MCF 10A (cell line): ENCODE measurements at places on chromosomes 4 and X. TPM values are rescaled to one million over a fixed set of nuclear protein-coding genes. Genes with fewer than 3 reads are reported as not detected.

TEX13D gene
- total RNA-seq: not detected in 2 replicates

GRCh38 chr4:145823743-145824142, 114.9 kb downstream of the ZNF827 start:
- no peak overlapping the region for H3K27ac ChIP-seq
- H3K27me3 ChIP-seq: no peaks in the 10 kb centered on the region
- no peaks in the 10 kb centered on the region for H3K4me1 ChIP-seq
- no peak for DNase-seq
- peaks cover 12% of the 10 kb centered on the region for H3K36me3 ChIP-seq
- H3K4me3 ChIP-seq: no peak overlapping the region

DNA sequence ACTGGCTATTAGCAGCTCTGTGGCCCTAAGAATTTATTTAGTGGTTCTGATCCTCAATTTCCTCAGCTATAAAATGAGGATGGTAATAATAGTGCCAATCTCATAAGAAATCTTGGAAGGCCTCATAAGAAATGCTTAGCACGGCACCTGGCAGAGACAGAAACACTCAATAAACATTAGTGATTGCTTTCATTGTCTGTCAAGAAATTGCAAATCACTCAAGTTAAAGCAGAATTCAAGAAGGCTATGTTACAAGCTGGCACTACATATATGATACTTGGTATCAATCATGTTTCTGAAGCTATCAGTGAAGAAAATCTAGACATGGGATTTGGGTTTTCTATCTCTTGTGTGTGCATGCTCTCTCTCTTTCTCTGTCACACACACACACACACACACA, 267.7 kb upstream of the KCNIP4 start:
- DNase-seq: no peak
- H3K27me3 ChIP-seq: no peaks in the 10 kb centered on the region
- H3K4me1 ChIP-seq: no peaks in the 10 kb centered on the region
- H3K36me3 ChIP-seq: no peaks in the 10 kb centered on the region

PRICKLE3 gene
- 14.5 and 15.7 TPM in 2 replicates for total RNA-seq

ARFIP1 gene
- 26.7 and 35.5 TPM in 2 replicates for total RNA-seq

PPP1R2C gene
- total RNA-seq: not detected in 2 replicates

DNA sequence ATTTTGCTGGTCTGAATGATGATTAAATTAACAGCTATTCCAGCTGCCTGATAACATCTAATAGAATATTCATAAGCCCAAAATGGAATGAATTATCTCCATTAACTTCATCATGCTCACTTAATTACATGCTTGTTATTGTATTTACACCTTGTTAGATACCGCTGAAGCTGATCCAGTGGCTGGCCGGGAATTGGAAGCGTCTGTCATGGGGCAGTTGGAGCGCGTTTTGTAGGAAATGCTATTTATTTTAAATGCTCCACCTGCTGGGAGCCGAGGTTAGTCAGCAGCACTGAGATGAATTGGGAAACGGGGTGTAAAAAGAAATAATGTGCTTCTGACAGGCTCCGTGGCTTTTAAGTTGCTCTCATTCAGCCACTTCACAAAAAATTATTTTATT, 25.2 kb downstream of the ARX start:
- no peaks in the 10 kb centered on the region for H3K4me1 ChIP-seq
- no peak overlapping the region for H3K4me3 ChIP-seq
- DNase-seq: no peak
- no peak overlapping the region for H3K27ac ChIP-seq

DNA sequence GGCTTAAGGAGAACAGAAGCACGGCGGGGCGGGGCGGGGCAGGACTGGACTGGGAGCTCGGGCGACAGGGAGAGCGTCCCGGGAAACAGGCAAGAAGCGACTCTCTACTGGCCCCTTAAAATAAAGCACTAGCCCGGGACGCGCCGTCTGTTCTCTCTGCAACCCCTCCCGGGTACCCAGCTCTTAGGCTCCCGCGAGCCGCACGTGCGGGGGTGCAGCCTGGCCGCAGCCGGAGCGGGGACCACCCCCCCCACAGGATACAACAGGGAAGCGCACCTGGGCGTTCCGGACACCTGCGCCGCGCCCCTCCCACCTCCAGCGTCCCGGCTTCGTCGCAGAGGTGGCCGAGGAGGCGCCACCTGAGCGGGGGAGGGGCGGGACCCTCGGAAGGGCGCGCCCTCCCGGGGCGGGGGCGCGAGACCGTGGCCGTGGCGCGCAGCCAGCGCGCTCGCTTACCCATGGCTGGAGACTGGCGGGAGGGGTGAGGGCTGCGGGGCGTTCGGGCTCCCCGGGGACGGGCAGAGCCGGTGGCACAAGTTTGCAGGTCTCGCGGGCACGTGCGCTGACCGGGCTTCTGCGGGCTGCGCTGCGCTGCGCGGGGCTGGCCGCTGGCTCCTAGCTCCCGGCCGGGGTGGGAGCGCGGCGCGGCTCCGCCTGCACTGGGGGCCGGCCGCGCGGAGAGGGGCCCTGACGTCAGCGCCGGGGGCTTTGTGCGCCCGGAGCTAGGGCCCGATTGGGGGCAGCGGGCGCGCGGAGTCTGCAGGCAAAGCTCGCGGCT, 91.5 kb downstream of the GEMIN8 start:
- DNase-seq: peak; percentile 40
- no peaks in the 10 kb centered on the region for H3K36me3 ChIP-seq

GRCh38 chr4:120927801-120928409, 5.4 kb upstream of the PRDM5 start:
- no peak for DNase-seq
- no peaks in the 10 kb centered on the region for H3K36me3 ChIP-seq
- no peak overlapping the region for H3K27ac ChIP-seq
- H3K4me1 ChIP-seq: no peaks in the 10 kb centered on the region

- H3K4me1 ChIP-seq: no peaks in the 10 kb centered on the region
- H3K4me3 ChIP-seq: no peak within 1 kb of the TSS
- peaks cover 6% of the 10 kb centered on the region for H3K36me3 ChIP-seq
Observed at GRCh38 chrX:71111141-71111843, at the start of gene IL2RG. Gene IL2RG (minus strand): TSS chrX:71111577. CDS start chrX:71111539, 38 bp downstream.

DNA sequence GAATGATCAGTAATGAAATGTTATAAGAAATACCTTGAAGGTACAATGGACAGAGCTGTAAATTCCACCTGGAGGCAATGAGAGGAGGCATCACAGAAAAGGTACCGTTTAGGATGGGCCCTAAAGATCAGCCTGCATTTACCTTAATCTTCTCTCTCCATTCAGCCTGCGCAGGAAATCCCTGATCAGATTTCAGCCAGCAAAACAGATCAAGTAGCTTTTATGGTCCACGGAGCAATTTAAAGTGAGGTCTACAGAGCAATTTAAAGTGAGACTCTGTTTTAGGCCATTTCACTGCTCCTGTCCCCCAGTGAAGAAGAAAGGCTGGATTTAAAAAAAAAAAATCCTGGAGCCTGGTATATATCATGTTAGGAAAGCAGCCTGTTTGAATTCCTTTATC, 195.1 kb upstream of the VCX start:
- no peak for DNase-seq
- H3K27me3 ChIP-seq: no peaks in the 10 kb centered on the region
- no peak overlapping the region for H3K27ac ChIP-seq
- no peaks in the 10 kb centered on the region for H3K4me1 ChIP-seq
- no peak overlapping the region for H3K4me3 ChIP-seq

YY2 gene
- 2.9 and 3.4 TPM in 2 replicates for total RNA-seq

DCAF12L1 gene
- total RNA-seq: not detected in 2 replicates

- no peaks in the 10 kb centered on the region for H3K4me1 ChIP-seq
- H3K4me3 ChIP-seq: no peak overlapping the region
- peak; percentile 60 for DNase-seq
Observed at GRCh38 chrX:119118780-119119395, 8.7 kb downstream of the KIAA1210 start.

DNA sequence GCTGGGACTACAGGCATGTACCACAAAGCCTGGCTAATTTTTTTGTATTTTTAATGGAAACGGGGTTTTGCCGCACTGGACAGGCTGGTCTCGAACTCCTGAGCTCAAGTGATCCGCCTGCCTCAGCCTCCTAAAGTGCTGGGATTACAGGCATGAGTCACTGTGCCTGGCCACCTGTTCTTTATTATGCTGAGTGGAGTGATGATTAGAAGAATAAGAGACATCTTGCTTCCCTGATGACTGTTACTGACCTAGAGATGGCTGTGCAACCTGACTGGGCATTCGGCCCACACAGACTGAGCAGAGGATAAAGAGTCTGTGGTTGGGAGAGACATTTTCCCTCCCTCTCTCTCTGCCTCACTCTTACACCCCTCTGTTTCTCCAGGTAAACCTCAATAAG, 56.7 kb downstream of the SPINK2 start:
- no peak overlapping the region for H3K4me3 ChIP-seq
- H3K27ac ChIP-seq: peak overlapping the region; percentile 49
- peak; percentile 31 for DNase-seq

GRCh38 chr4:1604706-1605205, 79.4 kb downstream of the FAM53A start:
- H3K4me1 ChIP-seq: peaks cover 19% of the 10 kb centered on the region
- H3K4me3 ChIP-seq: no peak overlapping the region
- H3K27ac ChIP-seq: no peak overlapping the region

FAM9C gene
- not detected in 2 replicates for total RNA-seq

- H3K27ac ChIP-seq: peak overlapping the region; percentile 55
- H3K27me3 ChIP-seq: no peaks in the 10 kb centered on the region
- no peaks in the 10 kb centered on the region for H3K36me3 ChIP-seq
- no peak overlapping the region for H3K4me3 ChIP-seq
- peaks cover 9% of the 10 kb centered on the region for H3K4me1 ChIP-seq
Observed at GRCh38 chr4:118909173-118909956, 20.7 kb downstream of the SYNPO2 start.

DNA sequence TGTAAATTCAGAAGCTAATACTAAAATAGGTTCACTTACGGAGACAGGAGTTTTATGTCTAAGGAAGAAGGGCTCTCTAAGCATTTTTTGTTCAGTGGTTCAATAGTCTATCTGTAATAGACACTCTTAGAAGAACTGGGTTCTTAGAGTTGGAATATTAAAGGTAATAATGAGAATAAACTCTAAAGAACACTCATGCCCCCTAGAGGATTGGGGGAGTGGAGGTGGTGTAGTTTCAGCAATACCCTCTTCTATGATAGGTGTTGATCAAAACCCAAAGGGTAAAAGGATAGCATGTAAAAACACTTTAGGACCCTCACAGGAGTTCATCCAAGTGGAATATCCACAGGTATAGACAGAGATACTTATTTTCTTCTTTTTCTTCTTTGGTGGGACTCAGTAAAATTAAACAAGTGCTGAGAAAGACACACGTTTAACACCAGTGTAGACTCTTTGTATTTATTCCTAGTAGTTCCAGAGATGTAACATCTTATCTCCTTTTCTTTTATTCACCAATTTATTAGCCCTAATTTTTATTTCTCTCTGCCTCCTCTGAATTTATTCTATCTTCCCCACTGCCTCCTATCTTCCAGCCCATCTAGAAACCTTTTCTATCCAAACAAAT, 25.7 kb upstream of the MND1 start:
- H3K27me3 ChIP-seq: no peaks in the 10 kb centered on the region
- no peak overlapping the region for H3K4me3 ChIP-seq
- H3K36me3 ChIP-seq: peaks cover 33% of the 10 kb centered on the region
- H3K4me1 ChIP-seq: no peaks in the 10 kb centered on the region
- peak; percentile 68 for DNase-seq

GRCh38 chr4:139802931-139803330, 137.3 kb downstream of the MGST2 start:
- H3K27me3 ChIP-seq: no peaks in the 10 kb centered on the region
- DNase-seq: no peak
- H3K27ac ChIP-seq: no peak overlapping the region
- no peaks in the 10 kb centered on the region for H3K4me1 ChIP-seq

- H3K4me1 ChIP-seq: peaks cover 8% of the 10 kb centered on the region
- no peaks in the 10 kb centered on the region for H3K27me3 ChIP-seq
- peak; percentile 87 for DNase-seq
- H3K27ac ChIP-seq: no peak overlapping the region
Observed at GRCh38 chr4:144355811-144356757, 215.6 kb upstream of the GYPA start.

DNA sequence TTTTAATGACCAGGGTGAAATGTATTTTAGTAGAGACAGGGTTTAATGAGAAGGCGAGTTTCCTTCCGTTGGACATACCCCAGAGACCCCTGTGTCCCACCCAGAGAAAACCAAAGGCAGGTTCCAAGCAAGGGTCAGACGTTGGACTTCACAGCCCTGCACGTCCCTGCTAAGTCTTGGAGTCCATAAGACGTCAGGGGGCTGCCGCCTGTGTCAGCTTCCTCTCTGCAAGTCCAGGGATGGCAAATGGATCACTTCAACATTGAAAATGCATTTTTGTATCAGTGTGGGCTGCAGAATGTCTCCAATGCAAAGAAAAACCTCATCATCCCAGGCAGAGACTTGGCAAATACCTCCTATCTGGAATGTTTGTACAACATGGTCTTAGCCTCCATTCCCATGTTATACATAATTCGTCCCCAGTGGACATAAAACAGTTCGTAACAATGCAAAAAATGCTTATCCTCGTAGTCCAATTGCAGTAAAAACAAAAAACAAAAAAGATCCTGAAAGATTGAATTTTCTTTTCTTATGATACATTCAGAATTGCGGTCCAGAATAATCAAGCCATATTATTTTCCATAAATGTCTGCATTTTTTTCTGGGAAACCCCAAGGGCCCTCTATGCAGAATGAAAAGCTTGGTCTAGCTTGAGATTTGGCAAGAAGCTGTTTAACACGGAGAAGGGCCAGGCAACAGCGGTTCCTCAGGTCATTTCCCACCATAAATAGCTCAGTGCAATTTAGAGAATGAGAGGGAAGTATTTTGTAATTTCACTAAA, 190.9 kb downstream of the SHOX start:
- peaks cover 5% of the 10 kb centered on the region for H3K4me1 ChIP-seq
- H3K4me3 ChIP-seq: no peak overlapping the region
- H3K27ac ChIP-seq: no peak overlapping the region
- H3K27me3 ChIP-seq: no peaks in the 10 kb centered on the region
- H3K36me3 ChIP-seq: no peaks in the 10 kb centered on the region
- DNase-seq: no peak

DNA sequence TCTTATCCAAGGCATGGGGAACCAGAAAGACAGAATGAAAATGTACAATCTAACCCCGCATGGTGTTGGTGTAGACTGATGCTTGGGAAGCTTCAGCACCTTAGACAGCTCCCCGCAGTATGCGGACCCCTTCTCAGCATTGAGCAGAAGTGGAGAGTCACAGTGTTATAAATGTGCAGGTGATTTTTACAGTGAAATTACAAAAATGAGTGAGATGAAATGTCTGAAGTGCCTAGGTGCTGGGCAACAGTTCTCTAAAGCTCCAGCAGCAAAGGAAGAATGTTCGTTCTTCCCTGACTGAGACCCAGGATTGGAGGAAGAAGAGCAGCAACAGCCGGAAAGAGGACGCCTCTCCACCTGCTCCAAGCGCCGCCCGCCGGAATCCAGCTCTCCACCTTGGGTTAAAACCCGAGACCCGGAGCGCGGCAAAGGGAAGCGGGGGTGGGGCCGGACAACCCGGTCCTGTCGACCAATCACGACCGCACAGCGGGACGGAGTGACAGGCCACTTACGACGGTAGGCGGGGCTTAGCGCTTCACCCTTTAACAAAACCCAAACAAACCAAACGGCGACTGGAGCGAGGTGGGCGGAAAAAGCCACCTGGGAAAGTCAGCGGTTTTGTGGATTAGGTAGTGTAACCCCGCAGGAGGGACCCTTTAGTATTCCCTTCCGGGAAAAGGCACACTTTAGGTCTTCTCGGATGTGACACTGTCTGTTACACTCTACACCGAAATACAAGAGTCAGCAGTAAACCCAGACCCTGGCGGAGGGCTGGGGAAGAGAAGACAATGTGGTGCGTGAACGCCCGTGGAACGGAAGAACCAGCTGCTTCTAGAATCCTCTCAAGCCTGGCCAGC, at the start of gene GLRA3:
Gene GLRA3 (minus strand): TSS at position 403 of the 857 bp plus-strand sequence. CDS start 436 bp downstream, outside the sequence.
- H3K4me1 ChIP-seq: peaks cover 7% of the 10 kb centered on the region
- no peaks in the 10 kb centered on the region for H3K36me3 ChIP-seq
- peak; percentile 65 for DNase-seq
- peak within 1 kb of the TSS; percentile 78 for H3K4me3 ChIP-seq
